NCI-H2227 treated with DMSO at 0.1 percent for 48 hours (cell line): ENCODE measurements at places on chromosomes 5 and 9.

DNA sequence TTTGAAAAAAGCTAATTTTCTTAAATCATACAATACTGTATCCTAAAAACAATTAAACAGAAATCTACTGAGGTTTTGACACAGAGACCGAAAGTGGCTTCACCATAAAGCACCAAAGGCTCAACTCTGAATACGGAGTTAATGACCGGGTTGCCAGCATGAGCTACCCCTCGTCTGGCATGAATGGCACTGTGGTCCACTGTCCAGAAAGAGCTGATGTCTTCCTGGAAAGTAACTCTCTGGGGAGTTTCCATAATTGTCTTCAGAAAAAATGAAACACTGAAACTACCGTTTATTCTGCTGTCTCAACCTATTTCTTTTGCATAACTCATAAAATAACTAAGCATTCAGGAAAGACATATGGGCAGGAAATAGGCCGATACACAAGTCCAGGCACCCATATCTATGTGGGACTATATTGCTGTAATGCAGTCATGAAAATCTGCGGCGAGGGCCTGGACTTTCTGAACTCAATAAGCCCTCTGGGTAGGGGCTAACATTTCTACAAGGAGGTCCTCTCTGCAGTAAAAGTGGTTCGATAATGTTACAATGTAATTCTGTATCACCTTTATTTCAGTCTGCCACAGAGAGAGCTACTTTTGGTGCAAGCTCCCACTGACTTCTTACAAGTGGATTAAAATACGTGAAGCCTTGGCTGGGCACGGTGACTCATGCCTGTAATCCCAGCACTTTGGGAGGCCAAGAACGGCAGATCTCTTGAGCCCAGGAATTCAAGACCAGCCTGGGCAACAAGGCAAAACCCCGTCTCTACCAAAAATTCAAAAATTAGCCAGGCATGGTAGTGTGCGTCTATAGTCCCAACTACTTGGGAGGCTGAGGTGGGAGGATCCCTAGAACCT is 52.4 kb downstream of the ANKH start:
- DNase-seq: no peak

DNA sequence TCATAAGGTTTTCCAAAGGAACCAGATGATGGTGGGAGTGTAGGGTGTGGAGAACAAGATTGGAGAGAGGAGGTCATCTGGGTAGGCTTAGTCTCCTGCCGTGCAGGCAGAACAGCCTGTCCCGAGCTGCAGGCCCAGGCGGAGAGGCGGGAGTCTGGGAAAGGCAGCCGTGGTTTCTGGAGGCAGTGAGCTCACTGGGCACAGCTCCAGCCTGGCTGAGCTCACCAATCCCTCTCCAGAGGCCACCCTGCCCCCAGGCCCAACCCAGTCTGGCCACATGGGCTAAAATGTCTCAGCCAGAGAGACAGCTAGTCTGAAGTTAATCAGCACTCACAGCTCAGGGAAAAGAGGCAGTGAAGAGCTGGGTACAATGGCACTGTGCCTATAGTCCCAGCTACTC is 12.3 kb downstream of the P4HA2 start:
- no peak for DNase-seq

GRCh38 chr9:107218829-107219485 is 64.1 kb upstream of the RAD23B start:
- DNase-seq: no peak

DNA sequence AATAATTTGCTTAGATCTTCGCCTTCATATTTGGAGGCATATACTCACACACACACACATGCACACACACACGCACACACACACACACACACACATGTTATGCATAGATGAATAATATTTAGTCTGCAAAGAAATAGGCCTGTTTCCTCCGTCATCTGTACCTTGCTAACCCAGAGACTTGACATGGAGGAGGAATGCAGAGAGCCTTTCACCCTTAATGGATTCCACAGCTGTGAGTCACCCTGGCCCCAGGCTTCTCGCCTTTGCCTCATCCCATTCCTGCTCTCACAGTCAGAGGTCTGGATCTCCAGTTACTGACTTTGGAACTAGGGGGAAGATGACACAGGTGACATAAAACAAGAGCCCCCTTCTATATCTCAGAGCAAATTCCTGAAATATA is 29.7 kb downstream of the ZNF462 start:
- DNase-seq: no peak

DNA sequence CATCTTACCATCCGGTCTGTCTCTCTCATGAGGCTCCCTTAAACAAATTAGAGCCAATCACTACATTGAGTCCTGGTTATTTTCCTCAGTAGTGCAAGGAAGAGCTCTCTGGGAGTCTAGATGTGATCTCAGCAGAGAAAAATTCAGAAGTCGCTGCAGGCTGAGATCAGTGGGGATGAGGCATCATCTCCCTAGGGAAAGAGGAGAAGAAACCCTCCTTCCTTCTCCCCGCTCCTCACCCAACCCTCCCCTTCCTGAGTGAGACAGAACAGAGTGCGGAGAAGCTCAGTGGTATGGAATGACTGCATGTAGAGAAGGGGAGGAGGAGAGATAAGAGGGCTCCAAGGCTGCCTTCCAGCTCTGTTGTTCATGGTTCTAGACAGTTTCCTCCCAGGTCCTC is 80.5 kb downstream of the PAPPA start:
- no peak for DNase-seq

DNA sequence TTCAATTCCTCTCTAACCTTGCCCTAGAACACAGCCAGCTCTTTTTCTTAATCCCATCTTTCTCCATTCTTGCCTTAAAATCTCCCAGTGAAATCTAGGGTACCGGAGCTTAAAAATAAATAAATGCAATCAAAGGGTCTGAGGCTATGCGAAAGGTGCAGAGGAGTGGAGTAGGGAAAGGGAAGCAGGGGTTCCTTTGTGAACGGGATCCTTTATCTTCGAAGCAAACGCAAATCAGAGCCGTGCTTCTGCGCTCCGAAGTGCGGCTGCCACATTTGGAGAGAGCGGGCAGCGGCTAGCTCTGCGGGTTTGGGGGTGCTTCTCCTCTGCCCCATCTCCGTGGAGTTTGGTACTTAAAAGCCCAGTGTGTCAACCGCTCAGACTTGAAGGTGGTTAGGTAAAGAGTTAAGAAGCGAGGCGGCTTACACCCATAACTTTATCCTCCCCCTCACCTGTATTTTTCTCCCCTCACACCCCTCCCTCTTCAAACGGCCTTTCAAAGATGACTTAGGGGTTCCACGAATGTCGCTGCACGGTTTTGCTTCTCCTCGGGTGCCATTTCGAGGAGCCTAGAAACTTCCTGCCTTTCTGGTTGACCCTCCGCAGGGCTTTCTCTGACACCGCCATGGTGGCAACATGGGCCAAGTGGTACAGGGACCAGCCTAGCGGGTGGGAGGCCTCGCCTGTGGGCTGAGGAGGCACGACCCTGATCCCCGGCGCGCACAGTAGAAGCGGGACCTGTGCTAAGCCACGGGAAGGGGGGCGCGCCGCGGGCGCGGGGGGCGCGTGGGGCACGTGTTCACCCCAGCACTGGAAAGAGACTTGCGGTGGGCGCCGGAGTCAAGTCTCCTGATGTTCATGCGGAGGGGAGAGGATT is 31.7 kb upstream of the NFIB start:
- no peak for DNase-seq

GRCh38 chr9:128243215-128244018 is 32.4 kb downstream of the GOLGA2 start:
- DNase-seq: no peak

DNA sequence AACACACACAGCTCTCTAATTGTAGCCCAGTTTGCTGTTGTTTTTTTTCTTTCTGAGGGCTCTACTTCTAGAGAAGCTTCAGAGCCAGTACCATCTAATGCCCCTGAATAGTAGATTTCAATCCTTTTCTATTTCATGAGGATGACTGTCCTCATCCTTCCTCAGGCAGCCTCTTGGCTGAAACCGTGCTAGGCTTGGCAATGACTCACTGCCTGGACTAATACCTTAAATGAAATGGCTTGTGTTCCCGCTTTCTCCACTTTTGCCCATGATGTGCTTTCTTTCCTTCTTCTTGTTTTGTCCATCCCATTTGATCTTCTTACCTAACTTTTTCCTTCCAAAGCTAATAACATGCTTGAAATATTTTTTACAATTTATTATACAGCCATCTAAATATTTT is 80.1 kb downstream of the ITGA1 start:
- DNase-seq: no peak

GRCh38 chr9:81717061-81717746 is 27.9 kb upstream of the TLE1 start:
- no peak for DNase-seq

DNA sequence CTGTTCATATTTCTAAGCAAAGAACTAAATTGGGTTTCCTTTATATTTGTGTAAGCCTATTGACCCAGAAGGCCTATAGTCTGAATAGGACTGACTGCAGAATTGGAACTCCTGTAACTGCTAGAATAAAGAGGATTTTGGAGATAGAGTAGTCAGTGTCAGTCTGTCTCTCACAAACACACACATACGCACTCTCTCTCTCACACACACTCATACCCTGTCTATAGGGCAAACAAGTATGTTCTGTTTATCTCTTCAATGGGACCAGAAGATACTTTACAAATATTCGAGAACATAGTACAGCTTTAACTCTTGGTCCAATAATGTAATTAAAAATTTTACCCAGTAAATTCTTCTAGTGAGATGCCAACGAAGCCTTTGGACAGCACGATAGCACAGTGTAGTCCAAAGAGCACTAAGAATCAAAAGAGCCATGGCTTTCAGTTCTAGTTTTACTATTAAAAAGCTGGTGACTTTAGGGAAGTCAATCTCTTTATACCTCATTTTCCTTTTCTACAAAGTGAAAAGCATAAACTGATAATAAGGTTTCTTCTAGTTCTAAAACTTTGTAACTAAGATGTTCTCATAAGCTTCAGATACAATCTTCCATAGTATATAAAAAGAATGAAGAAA is 19.3 kb downstream of the ABHD17B start:
- DNase-seq: no peak

- DNase-seq: no peak
Observed at GRCh38 chr9:36151316-36152210, 15.0 kb downstream of the GLIPR2 start.

GRCh38 chr9:76680716-76681425 is 83.4 kb upstream of the PCA3 start:
- DNase-seq: no peak

DNA sequence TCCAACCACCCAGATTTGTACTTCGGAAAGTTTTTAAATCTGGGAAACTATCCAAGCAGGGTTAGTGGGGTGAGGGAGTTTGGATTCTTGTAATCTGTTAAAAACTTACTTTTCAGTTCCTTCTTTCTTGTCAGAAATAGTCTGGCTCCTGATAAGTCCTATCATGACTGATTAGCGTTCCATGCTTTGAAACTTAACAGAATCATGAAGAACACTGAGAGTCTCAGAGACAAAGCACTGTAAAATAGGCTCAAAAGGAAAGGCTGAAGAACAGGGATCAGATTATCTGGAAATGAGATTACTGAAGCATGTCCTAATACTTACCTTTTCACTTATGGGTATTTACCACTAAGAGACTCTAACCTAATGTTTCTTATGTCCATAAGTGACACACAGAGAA is 242.5 kb downstream of the ARRDC3 start:
- no peak for DNase-seq
